Adipocyte (in vitro differentiated cells): ENCODE measurements at places on chromosomes 5 and 9.

DNA sequence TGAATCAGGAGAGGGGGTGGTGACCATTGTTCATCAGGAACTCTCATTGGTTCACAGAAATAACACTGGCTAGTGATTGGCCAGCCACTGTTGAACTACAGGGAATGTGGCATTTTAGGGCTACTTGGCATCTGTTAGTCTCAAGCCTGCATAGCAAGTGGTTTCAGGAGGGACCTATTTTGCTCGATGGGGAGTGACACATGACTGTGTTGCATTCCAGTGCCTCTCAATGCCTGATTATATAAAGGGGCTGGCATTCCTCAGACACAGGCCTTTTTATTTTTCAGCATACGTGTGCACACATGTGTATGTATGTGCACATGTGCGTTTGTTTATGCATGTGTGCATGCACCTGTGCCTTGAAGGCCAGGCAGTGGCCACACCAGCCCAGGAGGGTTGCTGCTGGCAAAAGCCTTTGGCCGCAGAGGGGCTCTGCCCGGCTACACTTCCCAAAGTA, 23.2 kb downstream of the FGD3 start:
- peak; percentile 15 for DNase-seq

DNA sequence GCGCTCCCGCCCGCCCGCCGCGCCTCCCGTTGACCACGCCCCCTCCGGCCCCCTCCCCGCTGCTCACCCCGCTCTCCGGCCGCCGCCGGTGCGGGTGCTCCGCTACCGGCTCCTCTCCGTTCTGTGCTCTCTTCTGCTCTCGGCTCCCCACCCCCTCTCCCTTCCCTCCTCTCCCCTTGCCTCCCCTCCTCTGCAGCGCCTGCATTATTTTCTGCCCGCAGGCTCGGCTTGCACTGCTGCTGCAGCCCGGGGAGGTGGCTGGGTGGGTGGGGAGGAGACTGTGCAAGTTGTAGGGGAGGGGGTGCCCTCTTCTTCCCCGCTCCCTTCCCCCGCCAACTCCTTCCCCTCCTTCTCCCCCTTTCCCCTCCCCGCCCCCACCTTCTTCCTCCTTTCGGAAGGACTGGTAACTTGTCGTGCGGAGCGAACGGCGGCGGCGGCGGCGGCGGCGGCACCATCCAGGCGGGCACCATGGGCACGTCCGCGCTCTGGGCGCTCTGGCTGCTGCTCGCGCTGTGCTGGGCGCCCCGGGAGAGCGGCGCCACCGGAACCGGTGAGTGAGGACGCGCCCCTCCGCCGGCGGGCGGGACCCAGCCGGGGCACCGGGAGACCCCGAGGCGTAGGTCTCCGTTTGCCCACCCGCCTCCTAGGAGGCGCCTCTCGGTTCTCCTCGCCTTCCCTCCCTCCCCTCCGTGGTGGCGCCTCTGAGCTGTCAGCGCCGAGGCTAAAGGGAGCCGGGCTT, at the start of gene VLDLR:
TSS of gene VLDLR (plus strand) at position 66 of the 739 bp plus-strand sequence. CDS start at position 469, 403 bp downstream.
- DNase-seq = peak; percentile 71

DNA sequence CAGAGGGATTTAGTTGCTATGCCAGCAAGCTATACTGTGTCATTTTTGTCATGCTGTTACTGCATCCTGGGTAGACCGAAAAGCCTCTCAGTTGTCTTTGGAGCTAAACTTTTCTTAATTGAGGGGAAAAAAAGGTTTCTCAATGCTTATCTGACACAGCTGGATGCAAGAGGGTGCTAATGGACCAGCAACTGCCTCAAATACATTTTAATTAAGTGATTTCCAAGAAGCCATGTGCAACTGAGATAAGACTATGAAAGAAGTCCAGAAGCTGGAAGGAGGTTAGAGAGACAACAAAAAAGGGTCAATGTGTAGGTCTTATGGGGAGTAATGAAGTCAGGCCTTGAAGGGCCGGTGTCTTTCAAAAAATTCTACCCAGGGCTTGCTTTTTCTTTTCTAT, 465.7 kb upstream of the DMAC1 start:
- no peak for DNase-seq

DNA sequence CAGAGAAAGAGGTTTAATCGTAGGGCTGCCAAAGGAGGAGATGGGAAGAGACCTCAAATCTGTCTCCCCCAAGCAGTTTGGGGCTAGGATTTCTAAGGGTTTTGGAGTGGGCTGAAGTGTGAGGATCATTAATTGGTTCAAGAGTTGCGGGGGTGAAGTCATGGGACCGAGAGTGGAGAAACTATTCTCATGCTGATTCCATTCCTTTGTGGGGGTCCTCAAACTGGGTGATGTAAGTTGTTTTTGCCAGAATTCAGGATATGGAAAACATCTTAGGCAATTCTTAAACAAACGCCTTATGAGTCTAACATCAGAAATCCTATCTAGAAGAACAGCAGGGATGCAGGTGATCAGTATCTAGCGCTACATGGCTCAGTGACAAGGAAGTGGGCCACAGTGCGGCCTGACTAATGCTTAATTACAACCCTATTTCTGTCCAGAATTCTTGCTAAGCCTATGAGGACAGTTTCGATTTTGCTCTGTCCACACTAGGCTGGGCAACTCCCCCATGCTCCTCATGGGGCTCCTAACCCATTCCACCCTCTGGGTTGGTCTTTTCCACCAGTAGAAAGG, 27.7 kb upstream of the TRIO start:
- DNase-seq = no peak

GRCh38 chr5:174325431-174325830, 279.9 kb downstream of the NSG2 start:
- no peak for DNase-seq

- no peak for DNase-seq
These were observed 39.4 kb upstream of the AIF1L start for GRCh38 chr9:131056781-131057506.

DNA sequence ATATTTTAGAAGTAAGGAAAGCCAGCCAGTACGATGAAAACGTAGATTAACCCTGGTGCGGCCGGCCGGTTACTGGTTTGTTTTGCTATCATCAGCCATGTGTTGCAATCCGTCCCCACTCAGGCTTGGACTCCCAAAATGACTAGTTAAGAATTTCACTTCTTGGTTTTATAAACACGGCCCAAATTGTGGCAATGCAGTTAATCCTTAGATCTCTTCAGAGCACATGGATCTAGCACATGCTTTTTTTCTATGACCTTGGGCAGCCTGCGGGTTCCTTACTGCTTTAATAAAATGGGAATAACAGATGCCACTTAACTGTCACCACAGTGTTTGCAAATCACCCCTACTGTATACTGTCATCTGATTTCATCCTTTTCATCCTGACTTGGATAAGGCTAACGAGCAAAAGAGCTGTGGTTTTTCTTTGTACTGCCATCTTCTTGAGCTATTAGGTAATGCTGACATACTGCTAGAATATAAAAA, 1.5 kb downstream of the NDFIP1 start:
- DNase-seq = peak; percentile 77

DNA sequence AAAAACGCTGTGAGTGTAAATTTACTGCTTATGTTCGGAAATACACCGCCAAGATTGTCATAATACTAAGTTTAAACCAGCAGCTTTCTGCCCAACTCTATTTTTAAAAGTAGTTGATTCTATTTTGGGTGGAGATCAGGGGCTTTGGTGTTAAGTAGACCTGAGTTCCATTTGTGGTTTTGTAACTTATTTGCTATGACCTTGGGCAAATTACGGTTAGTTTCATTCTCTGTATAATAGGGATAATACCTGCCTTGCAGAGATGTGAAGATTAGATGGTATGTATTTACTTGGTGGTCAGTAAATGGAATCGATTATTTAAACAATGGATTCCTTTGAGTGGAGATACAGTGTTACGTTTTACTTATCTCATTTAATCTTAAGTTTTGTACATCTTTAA, 1.6 kb downstream of the RAD23B start:
- DNase-seq = no peak

DNA sequence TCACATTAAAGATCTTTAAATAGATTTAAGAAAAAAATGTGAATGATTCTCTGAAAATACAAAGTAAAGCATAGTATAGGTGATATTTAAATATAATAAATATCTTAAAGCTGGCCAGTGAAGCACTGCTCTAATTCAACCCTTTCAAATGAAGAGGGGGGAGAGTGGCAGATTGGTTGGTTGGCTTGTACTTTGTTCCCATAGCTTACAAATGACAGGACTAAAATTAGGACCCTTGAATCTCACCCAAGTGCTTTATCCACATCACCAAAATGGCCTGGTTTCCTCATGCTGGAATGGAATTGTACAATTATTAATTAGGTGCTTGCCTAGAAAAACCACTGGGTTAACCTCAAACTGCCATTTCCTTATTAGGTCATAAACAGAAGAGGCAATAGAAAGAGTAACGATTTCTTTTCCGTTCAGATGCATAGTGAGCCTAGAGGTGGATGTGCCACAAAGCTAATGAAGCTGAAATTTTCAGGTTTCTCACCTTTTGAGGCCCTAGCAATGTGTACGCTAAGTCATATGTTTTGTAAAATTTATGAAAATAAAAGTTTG, 354.5 kb upstream of the CDH6 start:
- DNase-seq = no peak

DNA sequence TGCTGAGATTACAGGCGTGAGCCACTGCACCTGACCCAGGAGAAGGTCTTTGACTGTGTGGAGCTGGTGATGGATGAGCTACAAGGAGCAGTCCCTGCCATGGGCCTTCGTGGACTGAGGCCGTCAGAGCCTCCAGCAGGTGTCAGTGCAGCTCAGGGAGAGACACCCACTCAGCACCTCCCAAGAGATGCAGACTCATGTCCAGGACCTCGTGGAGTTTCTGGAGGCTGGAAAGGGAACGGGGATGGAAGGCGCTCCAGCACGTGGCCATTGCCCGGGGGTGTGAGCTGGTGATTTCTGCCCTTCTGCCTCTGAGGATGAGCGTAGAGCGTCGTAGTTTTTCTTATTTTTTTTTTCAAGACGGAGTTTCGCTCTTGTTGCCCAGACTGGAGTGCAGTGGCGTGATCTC, 9.5 kb downstream of the TOR4A start:
- peak; percentile 34 for DNase-seq

DNA sequence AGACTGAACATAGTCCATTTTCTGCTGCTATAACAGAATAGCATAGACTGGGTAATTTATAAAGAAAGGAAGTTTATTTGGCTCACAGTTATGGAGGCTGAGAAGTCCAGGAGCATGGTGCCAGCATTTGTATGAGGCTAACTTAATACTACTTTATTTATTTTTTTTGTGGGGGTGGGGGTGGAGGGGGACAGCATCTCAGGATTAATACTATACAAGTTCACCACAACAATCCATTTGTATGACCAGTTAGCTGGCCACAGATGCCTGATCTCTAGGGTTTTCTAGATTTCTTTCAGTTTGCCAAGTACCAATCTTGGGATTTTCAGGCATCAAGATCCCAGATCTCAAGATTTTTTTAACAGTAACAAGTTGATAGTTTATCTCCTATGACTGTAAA, 20.3 kb downstream of the ANGPTL2 start:
- no peak for DNase-seq

- no peak for DNase-seq
These were observed 43.5 kb downstream of the ANKDD1B start for GRCh38 chr5:75654693-75655295.

- DNase-seq = no peak
These were observed 205.4 kb downstream of the LURAP1L start for GRCh38 chr9:12980085-12980851.

DNA sequence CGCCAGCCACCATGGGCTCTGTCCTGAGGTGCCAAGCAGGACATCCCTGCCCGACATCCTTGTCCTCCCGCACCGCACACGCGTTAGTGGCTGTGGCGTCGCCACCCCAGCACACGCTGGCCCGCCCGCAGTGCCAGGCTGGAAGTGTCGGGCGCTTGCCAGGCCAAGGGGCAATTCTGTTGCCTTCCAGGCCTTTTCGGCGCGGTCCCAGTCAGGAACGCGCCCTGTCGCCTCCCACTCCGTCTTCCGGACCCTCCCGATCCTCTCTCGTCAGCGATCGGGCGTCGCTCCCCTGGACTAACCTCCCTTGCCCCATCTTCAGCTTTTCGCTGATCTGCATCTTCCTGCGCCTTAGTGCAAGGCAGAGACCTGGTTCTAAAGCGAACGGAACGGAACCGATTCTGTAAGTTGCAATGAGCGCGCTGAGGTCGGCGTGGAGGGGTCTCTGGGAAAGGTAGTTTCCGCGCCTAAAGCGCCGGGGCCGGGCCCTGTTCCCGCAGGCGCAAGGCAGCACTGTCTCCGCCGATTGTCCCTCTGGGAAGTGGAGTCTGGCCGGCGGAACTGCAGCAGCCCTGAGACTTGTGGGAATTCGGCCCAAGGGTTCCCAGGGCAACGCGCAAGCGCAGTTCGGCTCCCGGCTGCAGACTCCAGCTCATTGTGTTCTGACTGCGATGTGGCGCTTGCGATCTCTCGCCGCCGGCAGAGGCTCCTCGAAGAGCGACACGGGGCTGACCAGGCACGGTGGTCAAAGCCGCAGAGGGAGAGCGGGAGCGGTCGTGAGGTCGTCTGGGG, at the start of gene ZNF454:
TSS of gene ZNF454 (plus strand) at position 630 of the 792 bp plus-strand sequence. CDS start 1,594 bp downstream, outside the sequence.
- DNase-seq = peak; percentile 85

GRCh38 chr5:1883120-1883924, 597 bp upstream of the IRX4 start:
- peak; percentile 4 for DNase-seq

- no peak for DNase-seq
These were observed 105.6 kb downstream of the TENT4A start for GRCh38 chr5:6818594-6819511.

- no peak for DNase-seq
These were observed 14.4 kb upstream of the SLC22A4 start for GRCh38 chr5:132279801-132280200.

DNA sequence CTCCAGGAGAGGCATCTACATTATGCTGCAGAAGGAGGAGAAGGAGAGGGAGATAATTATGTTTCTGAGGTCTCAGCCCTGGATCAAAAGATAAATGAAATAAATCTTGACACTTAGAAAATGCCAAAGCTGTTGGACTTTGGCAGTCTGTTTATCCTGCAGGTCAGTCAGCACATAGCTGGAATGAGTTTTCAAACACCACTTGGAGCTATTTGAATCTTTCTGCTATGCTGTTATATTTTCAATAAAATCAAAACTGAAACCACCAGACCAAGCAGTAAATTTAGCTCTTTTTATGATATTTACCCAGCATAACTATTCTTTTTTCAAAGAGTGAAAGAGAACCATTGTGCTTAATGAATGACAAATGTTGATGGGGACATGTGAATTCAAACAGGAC, 505.1 kb upstream of the ITGA1 start:
- DNase-seq = no peak

DNA sequence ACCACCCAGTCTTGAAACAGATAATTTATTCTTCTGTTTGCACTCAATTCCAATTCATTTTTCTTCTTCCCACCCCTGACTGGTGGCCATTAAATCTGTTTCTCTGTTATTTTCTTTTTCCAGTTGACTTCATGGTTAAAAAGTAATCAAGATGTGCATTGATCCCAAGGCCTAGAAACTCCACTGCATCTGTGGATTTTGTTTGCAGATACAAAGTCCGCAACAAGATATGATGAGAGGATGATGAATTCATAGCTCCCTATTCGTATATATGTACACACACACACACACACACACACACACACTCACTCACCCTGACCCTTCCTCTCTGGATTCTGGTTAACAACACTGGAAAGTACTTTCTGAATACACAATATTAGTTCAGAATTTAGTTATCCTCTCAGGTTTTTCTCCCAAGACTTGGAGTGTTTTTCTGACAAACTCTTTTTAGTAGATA, 52.4 kb downstream of the CD180 start:
- no peak for DNase-seq
